ENCODE measurements at places on chromosomes 2 and 18. TPM values are rescaled to one million over a fixed set of nuclear protein-coding genes. Genes with fewer than 3 reads are reported as not detected.

DNA sequence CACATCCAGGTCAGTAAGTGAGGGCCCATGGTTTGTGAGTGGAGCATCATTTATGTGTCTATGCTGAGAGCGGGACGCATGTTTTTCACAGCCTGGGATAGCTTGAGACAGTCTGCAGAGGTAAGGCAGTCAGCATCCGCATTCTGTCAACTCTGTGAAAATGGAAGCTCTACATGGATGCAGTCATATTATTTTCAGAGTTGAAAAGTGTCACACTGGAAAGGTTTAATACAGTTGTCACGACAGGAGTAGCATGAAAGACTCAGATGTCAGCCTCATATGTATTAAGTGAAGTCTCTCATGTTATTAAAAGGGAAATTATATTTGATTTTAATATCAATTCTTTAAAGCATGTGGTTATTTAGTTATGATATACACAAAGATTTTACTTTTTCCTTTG lies 436.9 kb upstream of the GYPC start:
- DNase-seq: no peak

DNA sequence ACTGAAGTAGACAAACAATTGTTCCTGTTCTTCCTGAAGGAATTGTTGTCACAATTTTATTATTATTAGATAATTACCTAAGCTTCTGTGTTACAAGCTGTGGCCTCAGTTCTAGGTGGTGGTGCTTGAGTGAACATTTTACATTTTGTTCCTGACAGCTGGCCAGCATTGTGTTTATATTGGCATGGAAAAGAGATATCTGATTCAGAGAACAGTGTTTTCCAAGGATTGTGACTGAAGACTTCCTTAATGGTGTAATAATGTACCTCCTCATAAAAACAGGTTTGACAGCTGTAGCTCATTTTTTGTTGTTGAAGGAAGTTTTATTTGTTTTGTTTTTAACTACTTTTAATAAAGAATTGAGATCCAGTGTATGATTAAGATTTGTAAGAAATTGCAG lies 95.2 kb downstream of the EPB41L5 start:
- DNase-seq: no peak

The GKN1 gene
- not detected for total RNA-seq

The B4GALT6 gene
- total RNA-seq: 8.1 TPM

DNA sequence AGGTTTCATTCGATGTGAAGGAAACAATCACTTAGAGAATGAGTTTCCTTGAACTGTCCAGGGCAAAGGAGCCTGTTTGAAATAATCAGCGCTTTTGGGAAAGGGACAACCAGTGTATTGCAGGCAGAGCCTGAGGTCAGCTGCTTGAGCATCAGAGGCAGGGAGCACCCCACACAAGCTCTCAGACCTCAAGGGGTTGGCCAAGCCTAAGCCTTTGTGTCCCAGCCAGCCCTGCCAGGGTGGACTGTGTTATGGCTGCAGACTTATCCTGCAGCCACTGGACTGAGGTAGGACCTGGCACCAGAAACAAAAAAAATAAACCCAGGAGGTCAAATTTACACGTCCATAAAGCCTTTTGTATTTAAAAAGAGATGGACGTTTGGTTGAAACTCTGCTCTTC lies 228.3 kb downstream of the SEPTIN10 start:
- DNase-seq: no peak

GRCh38 chr18:79164706-79165105 lies 95.5 kb downstream of the ATP9B start:
- no peak for DNase-seq

- no peak for DNase-seq
These were observed 25.8 kb downstream of the PLB1 start for GRCh38 chr2:28521663-28522062.

- DNase-seq: no peak
These were observed 21.9 kb downstream of the CAB39 start for GRCh38 chr2:230734247-230735175.

- DNase-seq: no peak
These were observed 373.6 kb downstream of the NUP35 start for GRCh38 chr2:183497861-183498260.

DNA sequence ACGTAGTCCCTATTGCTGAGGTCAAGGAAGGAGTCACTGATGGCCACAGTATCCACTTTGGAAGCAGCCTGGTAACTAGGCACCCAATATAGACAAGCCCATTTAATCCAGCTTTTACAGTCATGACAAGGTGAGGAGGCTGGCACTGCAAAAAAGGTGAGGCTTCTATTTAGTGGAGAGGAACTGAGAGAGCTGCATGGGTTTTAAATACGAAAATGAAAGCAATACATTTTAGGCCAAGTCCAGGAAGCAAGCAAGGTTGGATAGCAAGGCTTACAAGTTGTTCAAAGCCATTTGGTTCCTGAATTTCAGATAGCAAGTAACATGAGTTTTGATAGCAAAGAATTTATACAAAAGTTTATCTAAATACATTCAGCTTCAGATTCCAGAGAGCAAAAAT lies 80.4 kb downstream of the SGPP2 start:
- DNase-seq: no peak

The ARHGEF4 gene
- 38.7 TPM for total RNA-seq

- DNase-seq: no peak
These were observed 65.8 kb downstream of the FAM210A start for GRCh38 chr18:13660510-13660909.

DNA sequence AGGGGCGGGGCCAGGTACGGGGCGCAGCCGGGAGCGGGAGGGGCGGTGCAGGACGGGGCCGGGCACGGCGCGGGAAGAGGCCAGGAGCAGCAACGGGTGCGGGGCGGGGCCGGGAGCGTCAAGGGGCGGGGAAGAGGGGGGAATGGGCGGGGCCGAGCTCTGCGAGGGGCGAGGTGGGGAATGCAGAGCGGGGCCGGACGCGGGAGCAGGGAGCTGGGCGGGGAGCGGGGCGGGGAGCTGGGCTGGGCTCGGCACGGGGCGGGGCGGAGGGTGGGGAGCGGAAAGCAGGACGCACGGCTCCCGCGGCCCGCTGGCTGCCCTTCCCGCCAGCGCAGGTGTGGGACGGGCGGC lies at the start of gene IMPA2:
Gene IMPA2, plus strand, starts transcription at position 316 of the 351 bp plus-strand sequence. CDS start 163 bp downstream, outside the sequence.
- DNase-seq: peak; percentile 94

DNA sequence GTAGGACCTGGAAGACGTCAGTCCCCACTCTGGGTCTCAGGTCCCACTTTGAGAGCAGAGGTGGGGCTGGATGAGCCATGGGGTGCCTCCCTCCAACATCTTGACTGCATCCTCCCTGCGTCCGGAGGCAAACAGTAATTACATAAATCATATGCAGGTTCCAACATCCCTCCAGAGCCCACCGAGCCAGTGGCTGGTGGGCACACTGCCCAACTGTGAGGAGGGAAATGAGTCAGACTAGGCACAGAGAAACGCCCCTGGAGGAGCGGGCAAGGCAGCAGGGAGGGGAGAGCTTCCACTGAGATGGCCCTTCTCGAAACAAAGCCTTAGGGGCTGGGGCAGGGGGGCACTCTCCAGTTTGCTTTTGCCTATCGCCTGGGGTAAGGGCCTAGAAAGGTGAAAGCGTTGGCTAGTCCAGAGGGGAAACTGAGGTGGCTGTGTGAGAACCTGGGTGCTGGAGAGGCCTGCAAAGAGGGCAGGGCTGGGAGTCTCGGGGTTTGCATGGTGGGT lies 168.2 kb upstream of the MYCN start:
- no peak for DNase-seq

The DUSP2 gene
- 7.3 TPM for total RNA-seq

The SCN1A gene
- total RNA-seq: 33.8 TPM

The CRYBA2 gene
- total RNA-seq: not detected

GRCh38 chr2:222689322-222689721 lies 17.9 kb downstream of the MOGAT1 start:
- DNase-seq: no peak

The DNAJC27 gene
- 14.3 TPM for total RNA-seq

DNA sequence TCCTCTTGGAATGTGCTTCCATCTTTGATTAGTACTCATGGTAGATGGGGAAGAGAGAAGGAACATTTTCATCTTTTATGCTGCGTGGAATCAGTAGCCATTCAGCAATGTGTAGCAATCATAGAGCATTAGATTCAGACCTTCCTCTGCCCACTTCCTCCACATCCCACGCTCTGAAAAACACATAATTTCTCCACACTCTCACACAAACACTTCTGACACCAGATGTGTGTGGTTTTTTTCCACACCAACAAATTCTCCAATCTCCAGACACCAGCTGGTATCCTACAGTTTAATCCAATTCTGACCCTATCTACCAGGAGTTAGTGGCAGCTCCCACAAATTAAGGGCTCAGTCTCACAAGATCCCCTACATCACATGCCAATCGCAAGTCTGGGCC lies 103.3 kb downstream of the AOX1 start:
- DNase-seq: no peak

The TXNL1 gene
- total RNA-seq: 55.7 TPM

Measured in occipital lobe (tissue), 3 donors.